ENCODE measurements at places on chromosomes 16 and 17. TPM values are rescaled to one million over a fixed set of nuclear protein-coding genes. Genes with fewer than 3 reads are reported as not detected.

GRCh38 chr16:21185659-21186325 is 25.6 kb downstream of the ZP2 start:
- no peak for DNase-seq

DNA sequence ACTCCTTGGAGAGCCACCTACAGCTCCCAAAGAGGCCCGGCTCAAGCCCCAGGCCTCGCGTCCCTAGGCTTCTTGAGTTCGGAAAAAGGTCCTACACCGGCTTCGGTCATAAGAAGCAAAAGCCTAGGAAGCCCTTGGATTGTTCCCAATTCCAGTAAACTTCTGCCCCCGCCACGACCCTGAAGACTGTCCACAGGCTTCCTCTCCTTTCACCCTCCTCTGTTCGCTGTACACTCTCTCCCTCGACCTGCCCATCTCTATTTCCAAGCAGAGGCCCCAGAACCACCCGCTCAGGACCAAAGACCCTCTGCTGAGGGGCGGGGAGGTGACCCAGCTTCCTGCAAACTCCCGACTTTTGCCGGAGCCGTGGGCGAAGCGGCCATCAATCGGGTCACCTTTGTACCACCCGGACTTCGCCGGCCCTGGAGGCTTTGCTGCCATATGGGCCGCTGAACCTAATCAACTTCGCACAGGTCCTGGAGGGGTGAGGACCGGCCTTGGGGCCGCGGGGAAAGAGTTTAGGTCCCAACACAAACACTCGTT is 2.7 kb downstream of the HOXB2 start:
- DNase-seq = peak; percentile 34

GRCh38 chr17:9286434-9286833 is 265.1 kb downstream of the NTN1 start:
- DNase-seq = no peak

DNA sequence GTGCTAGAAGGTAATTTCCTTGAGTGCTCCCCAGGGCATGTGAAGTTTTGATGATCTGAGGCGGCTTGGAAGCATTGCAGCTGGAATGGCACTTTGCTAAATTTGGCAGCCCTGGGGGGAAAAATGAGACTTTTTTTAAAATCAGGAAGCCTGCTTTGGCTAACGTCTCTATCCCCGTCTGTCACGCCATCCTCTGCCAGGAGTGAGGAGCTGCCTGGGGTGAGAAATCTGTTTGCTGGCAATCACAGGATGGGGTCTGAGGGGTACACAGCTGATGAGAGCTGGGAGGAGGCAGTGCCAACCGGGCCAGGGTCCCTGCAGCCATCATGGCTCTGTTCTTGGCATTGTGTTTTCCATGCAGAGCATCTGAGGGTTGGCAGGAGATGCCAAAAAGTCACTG is 2.0 kb downstream of the ABCC12 start:
- DNase-seq = no peak

Gene CD300LB
- not detected for total RNA-seq

DNA sequence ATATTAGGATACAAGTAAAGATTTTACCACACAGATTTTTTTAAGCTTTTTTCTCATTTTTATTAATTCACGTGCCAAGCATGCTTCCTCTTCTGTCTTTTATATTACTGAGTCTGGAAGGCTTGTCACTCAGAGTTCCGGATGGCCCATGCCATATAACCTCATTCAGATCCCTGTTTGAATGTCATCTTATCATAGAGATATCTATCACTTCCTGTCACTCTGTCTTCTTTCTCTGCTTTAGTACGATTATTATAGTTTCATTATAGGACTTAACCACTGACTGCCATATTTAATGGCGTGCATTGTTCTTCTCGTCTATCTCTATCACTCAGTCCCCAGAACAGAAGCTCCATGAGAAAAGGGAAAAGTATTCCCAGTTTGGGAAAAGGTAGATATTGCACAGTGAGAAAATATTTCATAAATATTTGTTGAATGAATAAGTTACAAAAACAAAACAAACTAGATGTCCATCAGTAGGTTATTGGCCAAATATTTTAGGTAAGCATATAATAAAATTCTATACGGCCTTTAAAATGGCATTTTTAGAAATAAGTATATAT is 296.9 kb upstream of the GOT2 start:
- no peak for DNase-seq

DNA sequence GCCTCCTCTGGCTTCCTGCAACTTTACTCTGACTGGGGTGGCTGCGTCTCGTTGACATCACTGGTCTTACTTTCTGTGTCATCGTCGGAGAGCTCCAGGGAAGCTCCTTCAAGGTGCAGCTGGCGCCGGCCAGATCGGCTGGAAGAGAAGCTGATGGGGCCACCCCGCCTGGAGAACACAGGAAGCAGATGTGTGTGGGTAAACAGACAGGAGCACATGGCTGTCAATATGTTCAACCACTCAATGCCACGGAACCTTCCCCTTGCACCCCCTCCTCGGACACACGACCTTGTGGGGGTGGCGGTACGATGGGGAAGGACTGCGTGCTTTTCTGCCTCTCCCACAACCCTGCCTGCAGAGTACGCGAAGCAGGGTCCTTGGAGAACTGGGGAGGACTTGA is 40.1 kb downstream of the NDEL1 start:
- no peak for DNase-seq

Gene ARHGDIG
- 0.36 TPM for total RNA-seq

GRCh38 chr16:49440156-49441065 is 66.8 kb downstream of the C16orf78 start:
- no peak for DNase-seq

Gene TBC1D3I
- total RNA-seq = not detected

DNA sequence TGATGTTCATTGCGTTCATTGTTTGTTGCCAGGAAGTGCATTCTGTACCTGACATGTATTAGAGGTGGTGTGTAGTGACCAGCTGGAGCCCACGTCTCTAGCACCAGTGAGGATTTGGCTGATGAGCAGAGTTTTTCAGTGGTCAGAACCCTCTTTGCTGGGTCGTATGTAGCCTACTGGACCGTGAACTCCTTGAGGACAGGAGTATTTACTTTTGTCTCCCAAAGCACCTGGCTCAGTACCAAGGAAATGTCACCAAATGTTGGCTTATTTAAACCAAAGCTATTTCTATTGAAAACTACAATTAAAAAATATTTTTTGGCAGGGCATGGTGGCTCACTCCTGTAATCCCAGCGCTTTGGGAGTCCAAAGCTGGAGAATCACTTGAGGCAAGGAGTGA is 262.7 kb downstream of the SNX29 start:
- DNase-seq = no peak

DNA sequence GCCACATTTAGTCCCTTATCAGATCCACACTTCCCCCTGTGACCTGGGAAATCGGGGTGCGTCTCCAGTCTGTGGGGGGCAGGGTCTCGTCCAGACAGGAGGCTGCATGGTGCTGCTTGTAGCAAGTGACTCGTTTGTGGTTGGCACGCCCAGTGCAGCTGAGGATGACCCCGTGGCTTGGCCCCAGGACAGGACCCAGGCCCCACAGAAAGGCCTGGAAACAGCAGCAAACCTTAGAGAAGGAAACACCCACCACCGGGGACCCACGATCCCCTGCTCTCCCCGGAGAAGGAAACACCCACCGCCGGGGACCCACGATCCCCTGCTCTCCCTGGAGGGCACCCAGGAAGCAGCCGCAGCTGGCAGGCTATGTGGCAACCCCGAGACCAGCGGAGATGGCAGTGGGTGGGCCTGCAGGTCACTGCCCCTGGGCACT is 8.2 kb upstream of the C16orf95 start:
- peak; percentile 10 for DNase-seq

- peak; percentile 94 for DNase-seq
Measured at GRCh38 chr16:82655072-82655714, 28.4 kb downstream of the CDH13 start.

GRCh38 chr16:6634151-6634550 is 698.5 kb upstream of the RBFOX1 start:
- DNase-seq = no peak

- DNase-seq = no peak
Measured at GRCh38 chr17:19743101-19744100, 4.7 kb downstream of the ALDH3A1 start.

Gene BMERB1
- total RNA-seq = 22.6 TPM

All from IMR-90 (cell line).